CD4-positive, alpha-beta T cell treated with Interferon gamma for 1 hour (primary cell): ENCODE measurements at places on chromosomes 3 and 15.

- no peak for DNase-seq
Observed at GRCh38 chr3:171257251-171258203, 202.7 kb downstream of the TNIK start.

DNA sequence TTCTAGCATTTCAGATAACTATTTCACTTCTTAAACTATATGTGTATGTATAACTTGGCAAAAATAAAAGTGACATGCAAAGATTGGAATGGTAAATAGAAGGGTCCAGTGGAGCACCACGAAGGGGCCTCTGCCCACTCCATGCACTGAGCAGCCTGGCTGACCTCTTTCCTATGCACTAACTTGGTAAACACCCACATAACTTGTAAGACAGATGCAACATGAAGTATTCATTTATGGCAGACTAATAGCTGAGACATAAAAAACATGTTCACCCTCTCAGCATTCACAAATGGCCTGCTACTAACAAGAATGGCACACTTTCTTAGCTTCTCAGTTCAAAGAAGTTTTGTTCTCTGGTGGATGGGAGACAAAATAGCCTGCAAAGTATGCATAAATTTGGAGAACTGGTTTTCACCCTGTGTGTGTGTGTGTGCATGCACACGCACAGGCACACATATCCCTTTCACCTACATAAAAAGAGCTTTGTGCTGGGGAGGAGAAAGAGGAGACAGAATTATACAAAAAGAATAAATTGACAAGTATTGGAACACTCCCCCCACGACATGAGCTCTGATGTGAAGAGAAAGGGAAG lies 26.5 kb upstream of the RYK start:
- DNase-seq: no peak

DNA sequence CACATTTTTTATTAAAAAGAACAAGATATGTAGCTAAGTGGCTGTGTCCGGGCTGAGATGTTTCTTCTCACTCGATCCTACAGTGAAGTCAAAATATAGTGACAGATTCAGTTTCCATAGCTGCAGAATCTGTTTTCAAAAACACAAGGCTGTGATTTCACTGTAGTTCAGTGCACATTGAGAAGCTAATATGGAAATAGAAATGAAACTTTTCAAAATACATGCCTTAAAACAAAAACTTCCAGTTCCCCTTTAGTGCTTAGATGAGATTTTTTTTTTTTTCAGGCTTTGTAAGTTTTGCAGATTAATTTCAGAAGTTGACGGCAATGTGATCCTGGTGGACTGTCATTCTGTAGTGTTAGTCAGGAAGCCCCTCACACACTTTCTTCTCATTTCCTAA lies 23.8 kb upstream of the TRAK1 start:
- no peak for DNase-seq

GRCh38 chr3:134360046-134360445 lies 14.2 kb downstream of the AMOTL2 start:
- DNase-seq: no peak

GRCh38 chr15:88303395-88303794 lies 46.9 kb upstream of the NTRK3 start:
- DNase-seq: no peak

GRCh38 chr3:143848704-143849103 lies 436 bp upstream of the SLC9A9 start:
- DNase-seq: no peak

DNA sequence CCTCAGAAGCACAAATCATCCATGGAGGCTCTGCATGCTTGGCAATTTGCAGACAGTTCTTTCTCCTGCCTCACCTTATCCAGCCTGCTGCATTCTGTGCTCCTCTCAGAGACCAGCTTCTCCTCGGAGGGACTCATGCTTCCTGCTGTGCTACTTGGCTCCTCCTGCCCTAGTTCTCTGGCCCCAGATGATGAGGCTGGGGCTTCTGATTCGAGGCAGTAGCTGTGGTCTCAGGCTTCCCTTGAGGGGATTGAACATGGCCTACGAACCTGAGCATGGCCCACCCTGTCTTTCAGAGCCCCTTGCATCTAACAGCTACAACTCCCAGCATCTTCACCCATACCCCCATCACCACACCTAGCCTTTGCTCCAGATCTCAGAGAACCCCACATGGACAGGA lies 6.7 kb downstream of the VIPR1 start:
- no peak for DNase-seq

DNA sequence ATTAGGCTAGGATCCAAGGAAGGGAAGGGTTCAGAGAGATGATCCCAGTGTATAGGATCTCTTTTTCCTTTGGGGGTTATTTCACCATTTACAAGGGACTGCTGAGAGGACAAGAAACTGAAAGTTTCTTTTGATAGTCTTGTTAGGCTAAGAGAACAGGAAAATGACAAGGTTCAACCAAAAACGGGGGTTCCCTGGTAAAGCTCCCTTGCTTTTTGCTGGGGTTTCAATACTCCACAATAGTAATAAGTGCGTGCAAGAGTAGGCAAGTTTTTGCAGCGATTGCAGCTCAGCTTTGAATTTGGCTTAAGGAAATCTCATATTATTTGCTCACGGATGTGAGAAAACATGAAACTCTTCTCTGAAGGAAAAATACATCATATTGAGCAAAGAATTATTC lies 18.8 kb upstream of the SUSD5 start:
- no peak for DNase-seq

DNA sequence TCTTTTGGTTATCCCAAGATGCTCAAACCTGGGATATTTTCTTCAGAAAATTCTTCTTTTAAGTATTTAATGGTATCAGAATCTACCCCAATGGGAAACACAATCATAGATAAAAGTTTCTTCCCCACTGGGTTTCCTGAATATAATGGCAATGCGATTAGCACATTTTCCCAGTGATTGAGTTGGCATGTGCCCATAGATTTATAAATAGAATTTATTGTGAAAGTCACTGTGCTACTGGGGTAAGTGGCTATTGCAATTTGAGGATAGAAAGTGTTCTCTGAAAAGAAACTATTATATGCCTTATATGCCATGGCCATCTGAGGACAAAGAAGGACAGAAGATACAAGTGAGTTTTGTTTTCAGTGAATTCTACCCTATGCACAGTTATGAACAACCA lies 99.0 kb upstream of the RBMS3 start:
- DNase-seq: no peak

GRCh38 chr3:36124118-36124796 lies 256.0 kb upstream of the STAC start:
- no peak for DNase-seq

- no peak for DNase-seq
Observed at GRCh38 chr15:69288011-69288410, 10.7 kb upstream of the PAQR5 start.

DNA sequence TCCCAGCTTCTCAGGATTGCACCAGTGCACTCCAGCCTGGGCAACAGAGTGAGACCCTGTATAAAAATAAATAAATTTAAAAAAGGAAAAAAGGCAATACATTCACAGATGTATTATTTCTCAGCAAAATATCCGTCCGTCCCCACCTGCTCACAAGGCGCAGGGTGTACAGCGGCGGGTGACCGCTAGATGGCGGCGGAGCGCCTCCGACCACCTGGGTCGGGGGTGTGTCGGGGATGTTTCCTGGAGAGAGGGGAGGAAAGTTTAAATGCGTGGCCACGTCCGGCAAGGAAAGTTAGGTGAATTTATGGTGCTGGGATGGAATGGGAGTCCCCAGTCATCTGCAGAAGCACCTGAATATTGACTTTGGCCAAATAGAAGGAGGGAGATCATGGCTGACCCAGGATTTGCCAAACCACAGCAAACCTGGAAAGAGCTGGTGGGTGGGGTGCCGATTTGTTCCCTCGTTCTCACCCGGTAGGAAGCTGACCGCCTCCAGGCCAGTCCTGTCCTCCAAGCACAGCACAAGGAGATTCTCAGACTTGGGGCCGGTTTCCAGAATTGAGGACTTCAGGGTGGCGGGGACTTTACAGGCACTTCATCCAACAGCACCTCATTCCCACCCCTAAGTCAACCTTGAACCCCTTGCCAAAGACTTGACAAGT lies 88.3 kb downstream of the TMEM266 start:
- peak; percentile 37 for DNase-seq

DNA sequence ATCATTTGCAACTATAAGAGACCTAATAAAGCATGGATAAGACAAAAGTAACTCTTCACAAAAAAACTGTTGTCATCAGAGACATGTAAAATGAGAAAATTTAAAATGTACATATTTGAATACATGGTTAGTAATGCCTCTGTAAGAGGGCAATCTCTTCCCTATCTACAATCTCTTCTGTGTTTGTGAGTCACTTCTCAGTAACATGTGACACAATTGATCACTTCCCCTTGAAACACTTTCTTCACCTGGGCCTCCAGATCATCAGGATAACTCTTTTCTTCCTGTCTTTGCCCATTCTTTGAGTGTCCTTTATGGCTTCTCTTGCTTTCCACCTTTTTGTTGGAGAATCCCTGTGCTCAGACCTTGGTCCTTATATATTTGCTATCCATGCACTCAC lies 50.4 kb downstream of the TFDP2 start:
- DNase-seq: no peak

DNA sequence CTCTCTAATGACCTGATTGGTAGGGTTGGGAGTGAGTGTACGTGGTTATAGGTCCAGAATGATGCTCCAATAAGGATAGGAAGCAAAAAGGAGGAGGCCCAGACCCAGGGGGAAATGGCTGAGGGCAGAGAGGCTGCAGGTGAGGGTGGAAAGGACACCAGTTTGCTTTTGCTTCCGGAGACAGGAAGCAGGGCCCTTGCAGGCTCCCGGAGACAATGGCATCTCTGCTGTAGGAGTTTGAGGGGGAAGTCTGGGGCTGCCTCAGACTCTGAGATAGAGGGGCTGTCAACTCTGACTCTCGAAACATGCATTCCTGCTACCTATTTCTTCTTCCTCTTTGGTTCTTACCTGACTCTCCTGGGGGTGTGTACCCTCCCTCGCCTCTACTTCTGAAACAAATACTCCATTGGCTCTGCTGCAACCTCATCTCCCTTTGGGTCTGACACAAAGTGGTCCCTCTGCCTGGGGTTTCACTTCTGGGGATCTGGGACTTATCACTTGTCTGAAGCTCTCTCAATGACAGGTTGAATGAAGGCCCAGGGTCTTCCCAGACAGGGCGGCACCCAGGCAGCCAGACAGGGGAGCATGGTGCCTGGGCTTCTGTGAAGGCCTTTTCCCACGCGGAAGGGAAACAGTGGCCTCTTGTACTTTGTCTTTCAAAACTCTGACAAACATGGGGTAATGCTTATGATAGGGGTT lies 61.5 kb downstream of the CHRD start:
- no peak for DNase-seq
